Cerebellar nuclear complex (tissue), 1 donor: ENCODE measurements at places on chromosomes 5 and 9.

GRCh38 chr9:8382777-8383527 is 583.4 kb upstream of the DMAC1 start:
- DNase-seq: no peak

GRCh38 chr5:42121401-42121800 is 196.3 kb downstream of the FBXO4 start:
- DNase-seq: no peak

DNA sequence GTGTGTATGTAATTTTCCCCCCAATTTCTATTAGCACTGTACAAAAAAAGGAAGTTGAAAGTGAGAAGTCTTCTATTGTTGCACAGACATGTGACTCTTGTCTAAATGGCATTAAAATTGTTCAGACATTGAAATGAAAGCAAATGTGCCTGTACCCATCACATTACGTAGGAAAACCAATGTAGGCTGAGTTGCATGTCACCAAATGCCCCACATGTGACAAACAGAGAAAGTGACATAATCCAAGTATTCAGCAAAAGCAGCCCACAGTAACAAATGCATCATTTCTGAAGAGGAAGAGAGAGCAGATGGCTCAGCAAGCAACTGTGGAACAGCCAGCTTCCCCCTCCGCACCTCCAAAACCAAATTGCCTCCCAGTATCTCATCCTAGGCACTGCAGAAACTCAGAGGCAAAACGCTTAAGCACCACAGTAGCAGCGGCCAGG is 161.5 kb upstream of the NR4A3 start:
- no peak for DNase-seq

GRCh38 chr9:15741015-15741414 is 188.2 kb downstream of the CCDC171 start:
- no peak for DNase-seq

- no peak for DNase-seq
These were observed 87.7 kb downstream of the FSTL4 start for GRCh38 chr5:133524666-133525065.

DNA sequence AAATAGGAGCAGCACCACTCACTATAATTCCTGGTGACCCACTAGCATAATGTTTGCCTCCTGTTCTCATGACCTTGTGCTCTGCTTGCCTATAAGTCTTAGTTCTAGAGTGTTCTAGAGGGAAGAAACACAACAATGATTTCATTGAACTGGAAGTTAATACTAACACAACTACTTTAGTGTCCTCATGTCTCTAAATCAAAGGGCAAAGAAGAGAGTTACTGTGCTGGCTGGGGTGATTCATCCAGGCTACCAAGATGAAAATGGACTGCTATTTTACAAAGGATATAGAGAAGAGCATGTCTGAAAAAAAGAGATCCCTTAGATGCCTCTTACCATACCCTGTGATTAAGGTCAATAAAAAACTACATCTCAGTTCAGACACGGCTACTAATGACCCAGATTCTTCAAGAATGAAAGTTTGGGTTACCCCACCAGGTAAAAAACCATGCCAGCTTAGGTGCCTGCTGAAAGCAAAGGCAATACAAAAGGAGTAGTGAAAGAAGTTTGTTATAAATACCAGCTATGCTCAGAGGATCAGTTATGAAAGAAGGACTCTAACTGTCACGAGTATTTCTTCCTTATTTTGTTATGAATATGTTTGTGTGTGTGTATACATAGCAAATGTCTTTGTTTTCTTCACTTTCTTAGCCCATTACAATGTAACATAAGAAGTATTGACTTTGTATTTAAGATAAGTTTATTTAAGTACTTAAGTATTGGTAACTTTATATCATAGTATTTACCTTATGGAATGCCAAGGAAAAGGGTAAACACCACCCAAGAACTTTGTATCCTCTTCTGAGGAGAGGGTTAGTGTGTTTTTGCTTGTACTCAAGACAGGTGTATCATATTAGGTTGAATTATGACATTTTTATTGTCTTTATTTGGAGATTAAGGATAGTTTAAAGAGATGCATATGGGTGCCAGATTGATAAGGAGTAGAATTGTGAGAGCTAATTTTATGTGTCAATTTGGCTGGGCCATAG is 314.1 kb upstream of the PTGER4 start:
- no peak for DNase-seq

- no peak for DNase-seq
These were observed 730.0 kb downstream of the MAT2B start for GRCh38 chr5:164235300-164235891.

DNA sequence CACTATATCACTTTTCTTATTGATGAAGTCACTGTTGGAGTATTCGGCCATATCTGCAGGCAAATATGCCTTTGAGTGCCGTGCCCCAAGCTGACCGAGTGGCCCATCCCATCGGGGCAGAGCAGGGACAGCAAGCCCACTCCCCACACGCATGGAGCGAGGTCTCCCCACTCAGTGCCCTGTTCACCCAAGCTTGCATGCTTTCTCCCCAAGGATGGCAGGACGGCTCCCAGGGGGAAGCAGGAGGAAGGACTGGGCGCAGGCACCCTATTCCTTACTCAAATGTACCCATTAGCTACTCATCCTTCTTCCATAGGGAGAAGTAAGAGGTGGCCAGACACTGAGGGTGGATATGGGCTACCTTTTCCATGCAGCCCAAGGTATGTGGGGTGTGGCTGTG is 309.0 kb downstream of the IRX1 start:
- no peak for DNase-seq

DNA sequence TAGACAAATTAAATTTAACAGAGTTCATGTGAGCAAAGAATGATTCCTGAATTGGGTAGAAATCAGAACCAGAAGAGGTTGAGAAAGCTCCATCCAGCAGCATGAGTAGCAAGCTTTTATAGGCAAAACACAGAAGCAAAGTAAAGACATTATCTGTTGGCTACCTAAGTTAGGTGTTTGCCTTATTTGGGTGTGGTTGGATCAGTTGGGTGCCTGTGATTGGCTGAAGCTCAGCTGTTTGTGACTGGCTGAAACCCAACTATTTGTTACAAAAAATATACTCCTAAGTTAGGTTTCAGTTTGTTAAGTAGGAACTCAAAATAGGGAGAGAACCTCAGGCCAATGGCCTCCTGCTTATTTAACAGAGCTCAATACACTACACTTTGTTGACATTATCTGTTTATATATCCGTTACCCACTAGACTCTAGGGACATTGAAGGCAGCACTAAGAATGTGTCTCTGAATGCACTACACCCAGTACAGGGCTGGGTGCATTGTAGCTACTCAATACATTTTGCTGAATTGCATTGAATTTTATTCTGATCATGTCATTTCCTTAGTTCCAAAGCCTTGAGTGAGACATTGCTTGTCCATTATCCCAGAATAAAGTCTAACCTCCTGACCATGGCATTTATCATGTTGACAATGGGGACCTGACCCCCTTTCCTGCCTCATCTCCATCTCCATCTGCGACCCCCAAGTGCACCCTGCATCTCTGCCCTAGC is 98.7 kb downstream of the CCDC192 start:
- no peak for DNase-seq

DNA sequence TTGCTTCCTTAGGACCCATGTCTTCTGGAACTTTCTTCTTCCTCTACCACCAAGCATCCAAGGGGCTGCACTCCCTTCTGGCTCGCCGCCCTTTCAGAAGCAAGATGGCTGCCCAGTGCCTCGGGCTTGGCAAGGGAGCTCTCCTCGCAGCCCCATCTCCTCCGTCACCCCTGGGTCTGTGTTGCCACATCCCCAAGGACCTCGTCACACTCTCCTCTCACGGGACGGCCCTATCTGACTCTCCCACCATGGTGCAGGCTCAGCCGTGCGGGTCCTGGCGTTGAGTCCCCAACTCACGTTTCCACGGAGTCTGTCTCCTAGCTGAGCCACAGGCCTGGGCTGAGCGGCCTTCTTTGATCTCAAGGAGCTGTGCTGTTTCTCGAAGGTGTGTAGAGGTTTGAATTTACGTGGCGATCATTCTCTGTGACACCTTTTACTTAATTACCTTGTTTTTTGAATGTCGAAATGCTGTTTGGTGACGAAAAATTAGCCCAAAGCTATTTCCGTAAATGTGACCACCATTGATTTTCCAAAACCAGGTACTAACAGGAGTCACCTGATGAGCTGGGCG is 15.0 kb upstream of the SCGB3A1 start:
- no peak for DNase-seq

- no peak for DNase-seq
These were observed 115.0 kb downstream of the PRKACG start for GRCh38 chr9:68898781-68899439.

- DNase-seq: no peak
These were observed 4.8 kb downstream of the NINJ1 start for GRCh38 chr9:93129286-93129685.

DNA sequence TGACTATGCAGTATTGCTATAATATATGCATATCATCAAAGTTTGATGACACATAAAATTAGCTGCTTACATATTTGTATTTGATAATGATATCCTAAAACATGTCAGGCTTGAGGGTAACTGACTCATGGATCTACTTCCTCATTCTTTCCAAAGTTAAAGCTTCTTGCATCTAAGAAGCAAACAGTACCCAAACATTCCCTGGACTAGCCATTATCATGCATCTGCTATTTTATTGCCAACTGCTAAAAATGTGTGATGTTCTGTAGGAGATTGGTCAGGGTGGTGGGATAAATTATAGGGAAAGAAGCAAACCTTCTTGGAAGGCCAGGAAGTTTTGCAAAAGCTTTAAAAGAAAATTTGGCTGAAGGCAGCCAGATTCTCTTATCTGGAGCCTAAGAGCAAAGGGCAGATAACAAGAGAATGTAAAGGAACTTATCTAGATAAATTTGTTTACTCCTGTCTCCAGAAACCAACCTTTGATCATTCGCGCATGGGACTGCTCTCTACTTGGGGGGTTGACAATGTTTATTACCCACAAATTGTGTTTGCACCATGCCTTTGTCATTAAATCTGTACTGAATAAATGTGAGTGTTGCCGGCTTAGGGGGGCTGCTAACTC is 604.1 kb upstream of the TLE4 start:
- no peak for DNase-seq

GRCh38 chr5:18732556-18733479 is 1098.6 kb downstream of the TAF11L14 start:
- no peak for DNase-seq

DNA sequence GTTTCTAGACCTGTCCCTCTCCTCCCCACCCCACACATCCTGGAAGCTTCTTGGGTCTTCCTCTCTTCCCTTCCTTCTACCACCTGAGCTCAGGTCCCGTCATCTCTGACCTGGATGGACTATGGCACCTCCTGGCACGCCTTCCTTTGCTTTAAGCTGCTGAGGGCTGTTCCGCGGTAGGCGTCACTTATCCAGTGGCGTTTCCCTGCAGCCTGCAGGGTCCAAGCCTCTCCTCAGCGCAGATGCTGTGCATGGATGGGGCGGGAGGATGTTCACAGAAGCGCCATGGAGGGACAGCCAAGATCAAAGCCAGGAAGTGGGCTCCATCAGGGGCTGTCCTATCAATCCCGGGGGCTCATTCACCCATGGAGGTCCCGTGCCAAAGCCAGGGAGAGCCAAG is 23.8 kb upstream of the CNOT6 start:
- no peak for DNase-seq

DNA sequence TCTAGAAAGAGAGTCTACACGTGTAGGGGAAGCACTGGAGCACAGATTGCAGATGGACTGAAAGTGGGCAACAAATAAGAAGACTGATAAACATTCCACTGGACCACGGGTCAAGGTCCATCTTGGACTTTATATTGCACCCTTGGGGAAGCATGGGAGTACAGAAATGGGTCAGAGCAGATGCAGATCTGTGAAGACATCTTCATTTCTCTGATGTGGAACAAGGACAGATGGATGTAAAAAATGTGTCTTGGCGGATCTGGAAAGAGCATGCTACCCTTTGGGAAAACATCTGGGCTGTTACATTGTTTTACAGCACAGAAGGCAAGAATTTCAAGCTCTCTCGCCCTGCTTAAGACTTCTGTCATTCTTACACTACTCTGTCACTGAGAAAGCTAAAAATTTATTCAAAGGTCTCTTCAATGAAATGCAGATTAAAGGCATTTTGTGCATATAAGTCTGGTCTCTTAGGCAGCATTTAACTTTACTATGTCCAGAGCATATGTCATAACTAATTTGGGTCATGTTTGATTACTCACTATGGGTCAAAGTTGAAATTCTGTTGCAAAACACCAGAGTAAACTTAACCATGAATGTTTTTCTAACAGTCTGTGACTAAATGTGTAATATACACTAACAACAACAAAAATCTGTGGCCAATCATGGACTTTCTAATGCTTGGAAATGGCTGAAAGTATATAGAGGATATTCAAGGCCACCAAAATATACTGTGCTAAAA is 756.4 kb upstream of the DMAC1 start:
- no peak for DNase-seq

DNA sequence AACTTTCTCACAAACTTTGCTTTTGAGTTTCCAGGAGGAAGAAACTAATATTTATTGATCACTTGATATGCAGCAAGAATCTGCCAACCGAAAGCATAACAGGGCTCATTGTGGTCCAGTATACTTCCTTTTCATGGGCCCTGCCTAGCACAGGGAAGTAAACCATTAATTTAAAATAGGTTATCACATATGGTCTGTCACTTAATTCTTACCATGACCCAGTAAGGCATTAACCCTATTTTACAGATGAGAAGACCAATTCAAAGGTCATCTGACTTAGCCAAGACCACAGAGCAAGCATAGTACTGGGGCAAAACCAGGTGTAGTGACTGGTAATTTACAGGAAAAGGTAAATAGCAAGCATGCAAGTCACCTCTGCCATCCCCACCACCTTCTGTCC is 336.9 kb upstream of the DMAC1 start:
- no peak for DNase-seq
